Stimulated activated CD4-positive, alpha-beta T cell treated with anti-CD3 and anti-CD28 coated beads, Interleukin-12 subunit alpha, Interleukin-12 subunit beta, amount 100 ng/mL, for 24 hours (primary cell): ENCODE measurements at places on chromosomes 7 and 10.

GRCh38 chr10:88755753-88756152, 4.1 kb upstream of the LIPN start:
- DNase-seq = no peak

DNA sequence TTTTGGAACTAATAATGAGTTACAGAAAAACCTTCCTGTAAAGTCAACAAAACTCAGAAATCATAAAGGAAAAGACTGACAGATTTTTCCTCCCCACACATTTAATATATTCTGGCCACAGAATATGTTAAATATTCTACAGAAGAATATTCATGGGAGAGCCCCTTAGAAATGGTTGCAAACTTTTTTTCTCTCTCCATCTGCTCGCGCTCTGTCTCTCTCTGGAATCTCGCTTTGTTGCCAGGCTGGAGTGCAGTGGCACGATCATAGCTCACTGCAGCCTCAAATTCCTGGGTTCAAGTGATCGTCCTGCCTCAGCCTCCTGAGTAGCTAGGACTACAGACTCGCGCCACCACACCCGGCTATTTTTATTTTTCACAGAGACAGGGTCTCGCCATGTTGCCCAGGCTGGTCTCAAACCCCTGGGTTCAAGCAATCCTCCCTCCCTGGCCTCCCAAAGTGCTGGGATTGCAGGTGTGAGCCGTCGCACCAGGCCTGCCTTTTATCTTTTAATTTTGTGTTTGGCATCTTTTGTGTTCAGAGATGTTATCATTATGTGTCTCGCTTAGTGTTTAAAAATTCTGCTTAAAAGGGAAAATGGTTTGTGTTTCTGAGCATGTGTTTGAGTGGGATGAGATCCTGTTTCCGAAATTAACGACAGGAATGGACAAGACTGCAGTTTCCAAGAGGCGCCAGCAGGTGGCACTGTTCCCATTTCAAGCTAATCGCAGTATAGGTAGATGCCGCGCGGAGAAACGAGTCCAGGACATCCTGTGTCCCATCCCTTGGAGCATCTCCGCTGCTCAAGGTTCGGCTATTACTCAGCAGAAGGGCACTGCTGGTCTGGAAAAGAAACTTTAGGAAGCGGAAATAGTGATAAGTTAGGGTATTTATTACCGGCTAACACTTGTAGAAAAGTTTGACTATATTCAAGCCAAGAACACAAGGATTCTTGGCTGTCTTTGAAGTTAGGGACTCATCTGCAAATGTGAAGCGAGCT, 23.1 kb upstream of the ST7 start:
- DNase-seq = peak; percentile 72

GRCh38 chr10:102599565-102600327, 44.5 kb upstream of the TRIM8 start:
- DNase-seq = no peak

DNA sequence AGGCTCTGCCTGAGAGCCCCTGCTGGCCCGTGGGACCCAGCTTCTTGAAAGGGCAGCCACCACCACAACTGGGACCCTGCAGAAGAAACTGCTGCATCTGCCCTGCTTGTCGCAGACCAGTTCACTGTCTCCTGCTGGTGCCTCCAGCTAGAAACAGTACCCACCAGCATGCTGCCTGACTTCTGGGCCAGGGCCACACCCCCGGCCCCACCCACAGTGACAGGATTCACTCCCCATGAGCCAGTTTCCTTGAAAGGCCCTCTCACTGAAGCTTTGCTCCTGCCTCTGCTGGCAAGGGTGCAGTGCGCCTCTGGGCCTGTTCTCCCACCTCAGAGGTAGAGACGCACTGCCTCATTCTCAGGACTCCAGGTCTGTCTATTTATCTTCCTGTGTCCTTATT, 32.4 kb downstream of the ANXA11 start:
- DNase-seq = no peak

GRCh38 chr7:27825891-27826290, 85.9 kb downstream of the TAX1BP1 start:
- no peak for DNase-seq

GRCh38 chr10:69801434-69802315, at the start of gene COL13A1:
COL13A1 (plus strand) TSS chr10:69801906; CDS start chr10:69802424, 518 bp downstream.
- no peak for DNase-seq
